ENCODE measurements at places on chromosomes 11 and 22.

- DNase-seq: peak; percentile 68
These were observed 2.3 kb downstream of the GATD1 start for GRCh38 chr11:774873-775592.

DNA sequence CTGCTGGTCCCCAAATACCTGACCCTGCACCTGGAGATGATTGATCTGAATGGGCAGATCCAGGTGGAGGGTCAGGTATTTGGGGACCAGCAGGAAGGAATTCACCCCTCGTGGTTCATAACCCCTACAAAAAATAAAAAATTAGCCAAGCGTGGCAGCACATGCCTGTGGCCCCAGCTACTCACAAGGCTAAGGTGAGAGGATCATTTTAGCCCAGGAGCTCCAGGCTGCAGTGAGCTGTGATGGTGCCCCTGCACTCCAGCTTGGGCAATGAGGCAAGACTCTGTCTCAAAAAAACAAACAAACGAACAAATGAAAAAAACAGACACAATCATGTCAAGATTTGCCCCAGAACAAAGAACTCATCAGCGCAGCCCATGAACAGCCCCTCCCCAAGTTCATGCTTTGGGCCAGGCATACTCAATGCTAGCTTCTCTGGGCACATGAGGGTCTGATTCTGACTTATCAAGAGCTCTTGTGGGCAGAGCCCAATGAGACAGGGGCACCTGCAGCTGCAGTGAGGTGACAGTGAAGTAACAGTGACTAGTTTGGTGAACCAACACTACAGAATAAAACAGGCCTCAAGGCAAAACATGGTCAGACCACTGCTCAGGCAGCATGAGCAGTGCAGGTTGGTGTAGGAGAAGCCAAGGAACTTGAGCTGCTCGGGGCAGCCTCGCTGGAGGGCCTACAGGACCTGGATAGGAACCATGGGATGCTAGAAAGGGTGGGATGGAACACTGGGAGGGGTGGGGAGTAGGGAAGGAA lies 10.2 kb upstream of the FCHSD2 start:
- DNase-seq: no peak

- peak; percentile 29 for DNase-seq
These were observed 640 bp upstream of the VSIG10L2 start for GRCh38 chr11:125945011-125945796.

DNA sequence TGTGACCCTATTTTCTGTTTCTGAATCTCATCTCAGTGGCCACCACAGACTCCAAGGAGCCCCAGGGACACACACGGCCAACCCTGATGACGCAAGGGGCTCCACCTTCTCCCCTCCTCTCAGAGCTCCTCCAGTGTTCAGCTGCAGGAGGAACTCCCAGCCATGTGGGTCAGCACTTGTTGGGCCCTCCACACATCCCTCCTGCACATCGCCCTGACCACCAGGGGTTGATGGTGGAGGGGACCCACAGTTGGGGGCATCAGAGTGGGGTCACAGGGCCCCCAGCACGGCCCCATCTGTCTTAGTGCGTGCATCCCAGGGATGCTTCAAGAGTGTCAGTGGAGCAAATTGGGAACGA lies 499.6 kb downstream of the BRD1 start:
- DNase-seq: peak; percentile 49

- no peak for DNase-seq
These were observed 11.9 kb downstream of the APOL2 start for GRCh38 chr22:36227396-36227795.

- DNase-seq: peak; percentile 76
These were observed 44.5 kb downstream of the FEZ1 start for GRCh38 chr11:125451400-125452124.

- DNase-seq: no peak
These were observed 723 bp upstream of the C22orf31 start for GRCh38 chr22:29062286-29062821.

GRCh38 chr11:21427726-21428125 lies 758.3 kb downstream of the NELL1 start:
- DNase-seq: no peak

- no peak for DNase-seq
These were observed 83.3 kb upstream of the PRDM11 start for GRCh38 chr11:45062974-45063635.

- no peak for DNase-seq
These were observed 55.2 kb downstream of the PPFIBP2 start for GRCh38 chr11:7569044-7569443.

GRCh38 chr11:92167571-92167970 lies 57.0 kb upstream of the FAT3 start:
- no peak for DNase-seq

DNA sequence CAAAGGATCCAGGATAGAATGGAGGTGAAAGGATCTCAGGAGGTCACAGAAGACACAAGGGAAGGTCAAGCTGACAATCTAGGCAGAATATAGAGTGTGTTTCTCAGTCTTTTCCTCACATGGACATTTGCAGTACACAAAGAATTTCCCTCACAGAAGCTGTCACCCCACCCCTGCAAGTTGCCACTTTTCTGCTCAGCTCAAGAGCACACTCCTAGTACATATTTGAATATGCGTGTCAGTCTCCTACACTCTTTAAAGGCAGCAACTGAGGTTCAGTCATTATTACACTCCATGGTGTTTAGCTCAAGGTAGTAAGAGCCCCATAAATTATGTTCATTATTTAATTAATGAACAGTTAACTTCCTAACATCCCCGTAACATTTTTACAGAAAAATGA lies 59.1 kb downstream of the ETS1 start:
- no peak for DNase-seq

- DNase-seq: no peak
These were observed 132.4 kb downstream of the MN1 start for GRCh38 chr22:27668828-27669797.

- no peak for DNase-seq
These were observed 691.4 kb upstream of the CCDC179 start for GRCh38 chr11:23551706-23552105.

GRCh38 chr11:27248576-27249509 lies 114.2 kb downstream of the CCDC34 start:
- DNase-seq: no peak

DNA sequence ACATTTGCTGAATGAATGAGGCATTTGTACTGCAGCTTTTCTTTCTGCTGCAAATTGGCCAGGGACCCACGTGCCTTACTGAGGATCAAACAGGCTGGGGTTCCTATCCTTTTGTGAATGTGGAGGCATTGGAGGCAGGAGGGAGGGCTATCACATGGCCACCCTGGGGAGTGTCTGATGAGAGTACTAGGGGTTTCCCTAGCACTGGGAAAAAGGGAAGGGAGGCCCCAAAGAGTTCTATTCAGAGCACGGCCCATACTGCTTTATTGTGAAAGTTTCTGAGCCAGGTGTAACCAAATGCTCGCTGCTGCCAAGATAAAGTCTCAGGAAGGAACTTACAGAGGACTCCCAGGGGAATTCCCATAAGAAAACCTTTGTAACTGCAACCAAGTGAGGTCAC lies 78.4 kb upstream of the ANO1 start:
- no peak for DNase-seq

GRCh38 chr11:58451585-58451984 lies 9.5 kb upstream of the OR5B12 start:
- no peak for DNase-seq

DNA sequence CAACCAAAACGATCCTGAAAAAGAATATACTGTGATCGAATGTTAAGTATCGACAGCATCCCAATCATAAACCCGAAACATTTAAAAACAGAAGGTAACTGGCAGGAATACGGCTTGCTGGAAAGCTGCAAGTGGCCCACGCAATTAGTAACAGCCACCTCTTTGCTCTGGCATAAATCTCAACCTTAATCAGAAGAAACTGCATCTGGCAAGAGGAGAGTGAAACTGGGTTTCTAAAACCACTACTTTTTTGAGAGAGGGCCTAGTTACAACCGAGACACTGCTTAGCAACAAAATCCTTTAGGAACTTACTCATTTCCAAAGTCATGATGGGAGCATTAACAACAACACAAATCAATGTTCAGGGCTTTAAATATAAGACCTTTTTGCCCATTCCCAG lies 7.9 kb downstream of the NCAPD3 start:
- DNase-seq: no peak

DNA sequence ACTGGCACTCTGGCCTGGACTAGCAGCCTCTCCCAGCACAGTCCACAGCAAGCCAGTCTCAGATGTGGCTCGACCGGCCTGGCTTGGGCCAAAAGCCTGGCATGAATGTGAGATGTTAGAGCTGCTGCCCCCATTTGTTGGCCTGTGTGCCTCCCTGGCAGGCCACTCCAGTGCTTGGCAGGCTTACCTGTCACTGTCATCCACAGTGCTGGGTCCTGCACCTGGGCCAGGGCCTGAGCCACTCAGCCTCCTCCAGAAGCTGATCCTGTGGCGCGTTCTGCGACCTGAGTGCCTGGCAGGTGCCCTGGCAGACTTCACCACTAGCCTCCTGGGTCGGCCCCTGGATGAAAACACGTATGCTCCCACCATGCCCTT lies 36.1 kb downstream of the RRP8 start:
- DNase-seq: no peak

DNA sequence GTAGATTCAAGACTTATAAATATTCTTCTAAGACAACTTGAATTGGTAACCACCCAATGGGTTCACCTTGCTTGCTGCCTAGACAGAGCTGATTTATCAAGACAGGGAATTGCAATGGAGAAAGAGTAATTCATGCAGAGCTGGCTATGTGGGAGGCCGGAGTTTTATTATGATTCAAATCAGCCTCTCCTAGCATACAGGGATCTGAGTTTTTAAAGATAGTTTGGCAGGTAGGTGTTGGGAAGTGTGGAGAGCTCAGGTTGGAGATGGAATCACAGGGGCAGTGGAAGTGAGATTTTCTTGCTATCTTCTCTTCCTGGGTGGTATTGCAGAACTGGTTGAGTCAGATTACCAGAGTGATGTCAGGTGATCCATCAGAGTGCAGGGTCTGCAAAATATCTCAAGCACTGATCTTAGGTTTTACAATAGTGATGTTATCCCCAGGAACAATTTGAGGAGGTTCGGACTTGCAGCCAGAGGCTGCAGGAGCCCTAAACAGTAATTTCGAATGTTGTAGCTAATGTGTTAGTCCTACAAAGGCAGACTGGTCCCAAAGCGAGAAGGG lies 1448.6 kb upstream of the RAG2 start:
- DNase-seq: no peak

DNA sequence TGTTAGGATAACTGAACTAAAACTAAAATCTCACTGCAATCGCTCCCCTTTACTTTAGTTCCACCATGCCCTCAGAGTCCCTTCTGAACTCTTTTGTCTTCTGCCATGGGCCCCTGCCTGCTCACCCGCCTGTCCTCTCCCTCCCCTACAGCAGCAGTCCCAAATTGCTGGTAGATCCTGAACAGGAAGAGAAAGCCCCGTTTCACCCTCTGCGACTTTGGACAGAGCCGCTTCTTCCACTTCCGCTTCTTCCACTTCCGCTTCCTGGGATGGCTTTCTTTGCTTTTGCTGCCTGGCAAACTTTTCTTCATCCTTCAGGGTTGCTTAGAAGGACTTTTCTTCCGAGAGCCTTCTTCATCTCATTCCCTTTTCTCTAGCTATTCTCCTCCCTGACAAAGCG lies 35.7 kb upstream of the TLCD5 start:
- no peak for DNase-seq

All from type B pancreatic cell (in vitro differentiated cells).